ENCODE measurements at places on chromosomes 13 and 19.

DNA sequence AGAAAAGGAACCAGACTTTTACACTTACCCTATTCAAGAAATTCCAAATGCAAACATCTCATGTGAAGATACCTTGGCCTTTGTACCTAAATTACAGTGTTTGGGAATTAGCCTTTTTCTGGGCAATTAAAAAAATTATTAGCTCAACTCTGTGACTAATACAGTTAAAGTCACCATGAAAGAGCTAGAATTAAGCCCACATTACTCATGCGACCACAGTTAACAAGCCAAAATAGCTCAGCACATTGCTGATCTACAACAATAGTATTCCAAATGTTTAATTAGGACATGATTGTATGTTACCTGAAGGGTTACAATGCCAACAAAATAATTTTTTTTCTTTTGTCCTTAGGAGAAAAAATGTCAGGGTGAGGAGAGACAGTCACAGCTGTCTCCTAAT, 263.6 kb upstream of the GPC6 start:
- no peak for DNase-seq

DNA sequence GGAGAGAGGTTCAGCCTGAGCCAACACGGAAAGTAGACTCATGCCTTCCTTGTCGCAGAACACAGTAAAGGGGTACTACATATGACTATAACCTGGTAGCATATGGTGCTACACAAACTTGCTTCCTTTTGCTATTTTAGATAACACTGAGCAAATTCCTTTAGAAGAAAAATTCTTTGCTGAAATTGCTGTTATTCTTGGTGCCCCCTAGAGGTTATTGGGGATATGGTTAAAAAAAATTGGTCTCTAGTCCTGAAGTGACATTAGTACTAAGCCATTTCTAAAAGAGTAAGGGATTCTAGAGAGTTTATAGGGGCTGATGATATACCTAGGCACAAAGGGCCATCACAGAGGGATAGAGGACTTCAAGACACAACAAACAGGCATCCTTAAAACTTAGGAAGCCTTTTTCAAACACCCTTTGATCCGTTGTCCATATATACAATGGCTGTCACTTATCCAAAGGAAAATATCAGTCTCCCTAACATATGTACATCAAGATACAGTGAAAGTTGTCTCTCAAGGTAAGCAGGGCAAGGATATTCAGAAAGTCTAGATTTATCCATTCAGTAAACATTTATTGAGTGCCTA, 13.9 kb upstream of the HS6ST3 start:
- DNase-seq = no peak

DNA sequence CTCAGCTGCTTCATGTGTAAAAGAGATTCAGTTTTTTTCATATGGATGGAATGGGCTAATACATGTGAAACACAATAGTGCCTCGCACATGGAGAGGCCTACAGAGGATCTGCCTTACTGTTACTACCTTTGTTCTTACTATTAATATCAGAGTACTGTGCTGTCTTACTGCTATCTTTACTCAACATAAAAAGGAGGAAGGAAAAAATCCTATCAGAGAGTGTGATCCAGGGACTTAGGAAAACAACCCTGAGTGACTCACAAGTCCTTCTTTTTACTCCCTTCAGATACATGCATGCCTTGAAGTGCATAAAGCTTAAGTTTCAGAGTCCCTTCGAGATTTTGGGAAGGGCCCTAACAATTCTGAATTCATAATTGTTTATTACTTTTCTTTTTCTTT, 136.8 kb downstream of the TBC1D4 start:
- DNase-seq = no peak

DNA sequence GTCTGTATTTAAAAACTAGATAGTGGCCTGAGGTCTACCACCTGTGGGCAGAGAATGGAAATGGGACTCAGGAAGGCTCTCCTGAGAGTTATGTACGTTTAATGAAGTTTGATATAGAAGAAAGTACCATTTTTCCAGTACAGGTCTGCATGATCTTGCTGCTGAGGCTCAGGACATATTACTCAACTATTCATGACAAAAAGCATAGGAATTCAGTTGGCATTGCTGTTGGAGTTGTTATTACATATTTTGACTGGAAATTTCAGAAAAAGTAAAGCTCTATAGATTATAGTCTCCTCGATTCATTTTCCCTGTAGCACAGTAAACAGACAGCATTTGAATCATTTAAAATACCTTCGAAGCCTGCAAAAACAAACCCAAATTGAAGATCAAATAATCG, 469.8 kb downstream of the DCT start:
- DNase-seq = no peak

GRCh38 chr13:100266026-100266425, 177.1 kb downstream of the PCCA start:
- DNase-seq = no peak

- DNase-seq = peak; percentile 91
Measured at GRCh38 chr19:46299004-46299509, 2.2 kb downstream of the HIF3A start.

DNA sequence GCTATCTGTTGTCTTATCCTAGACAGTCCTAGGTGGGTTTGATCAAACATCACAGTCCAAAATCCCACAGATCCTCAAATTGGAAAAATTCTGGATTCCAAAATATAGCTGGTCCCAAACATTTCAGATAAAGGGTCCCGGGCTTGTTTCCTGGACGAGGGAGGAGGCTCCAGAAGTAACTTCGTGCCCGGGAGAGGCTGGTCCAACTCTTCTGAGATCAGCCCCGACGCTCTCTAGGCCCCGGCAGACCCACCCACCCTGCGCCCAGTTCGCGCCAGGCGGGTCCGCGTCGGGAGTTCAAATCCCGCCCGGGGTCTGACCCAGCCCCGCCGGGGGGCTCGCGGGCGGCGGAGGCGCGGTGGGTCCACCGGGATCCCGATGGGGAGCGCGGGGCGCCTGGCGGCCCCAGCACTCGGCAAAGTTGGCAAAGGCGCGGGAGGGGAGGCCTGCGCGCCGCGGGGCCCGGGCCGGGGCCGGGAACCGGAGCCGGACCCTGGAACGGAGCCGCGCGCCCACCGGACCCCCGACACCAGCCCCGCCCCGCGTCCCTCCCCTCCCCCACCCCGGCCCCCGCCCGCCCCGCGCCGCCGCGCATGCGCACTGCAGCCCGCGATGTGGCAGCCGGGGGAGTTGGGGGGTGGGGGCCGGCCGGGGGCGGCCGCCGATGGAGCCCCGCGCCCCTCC, 513 bp downstream of the MIER2 start:
- DNase-seq = no peak

DNA sequence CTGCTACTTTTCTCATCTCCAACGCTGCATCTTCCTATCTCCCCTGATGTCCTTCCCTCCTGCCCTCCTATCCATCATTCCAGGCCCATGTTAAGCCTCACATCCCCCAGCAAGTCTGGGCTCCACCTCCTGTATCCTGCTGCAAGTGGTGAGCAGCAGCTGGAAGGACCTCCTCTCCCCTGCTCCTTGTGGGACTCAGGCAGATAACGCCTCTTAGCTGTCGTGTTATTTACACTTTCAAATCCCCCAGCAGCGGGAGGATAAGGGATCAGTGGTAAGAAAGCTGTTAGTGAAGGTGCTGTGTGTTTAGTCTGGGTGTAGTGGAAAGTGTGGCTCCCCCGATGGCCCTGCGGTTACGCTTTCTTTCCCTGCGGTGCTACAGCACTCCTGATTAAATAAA, 211.9 kb downstream of the ZNF536 start:
- DNase-seq = no peak

- DNase-seq = no peak
Measured at GRCh38 chr13:22114630-22115311, 443.9 kb downstream of the FGF9 start.

GRCh38 chr13:109790942-109791605, 4.7 kb upstream of the IRS2 start:
- peak; percentile 82 for DNase-seq

DNA sequence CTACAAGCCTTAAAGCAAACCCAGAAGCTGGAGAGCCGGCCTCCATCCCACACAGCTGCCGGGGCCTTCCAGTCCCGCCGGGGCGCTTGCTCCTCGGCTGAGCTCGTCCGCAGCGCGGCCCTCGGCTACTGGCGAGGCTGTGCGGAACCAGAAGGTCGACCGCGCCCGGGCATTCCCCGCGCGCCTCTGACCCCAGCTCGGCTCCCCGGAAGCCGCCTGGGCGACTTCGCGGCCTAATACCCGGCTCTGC, 863 bp downstream of the ANKRD10 start:
- DNase-seq = peak; percentile 44

GRCh38 chr19:6891761-6892385, 4.5 kb downstream of the ADGRE1 start:
- no peak for DNase-seq

GRCh38 chr19:49812452-49812996, 568 bp downstream of the FUZ start:
- no peak for DNase-seq

DNA sequence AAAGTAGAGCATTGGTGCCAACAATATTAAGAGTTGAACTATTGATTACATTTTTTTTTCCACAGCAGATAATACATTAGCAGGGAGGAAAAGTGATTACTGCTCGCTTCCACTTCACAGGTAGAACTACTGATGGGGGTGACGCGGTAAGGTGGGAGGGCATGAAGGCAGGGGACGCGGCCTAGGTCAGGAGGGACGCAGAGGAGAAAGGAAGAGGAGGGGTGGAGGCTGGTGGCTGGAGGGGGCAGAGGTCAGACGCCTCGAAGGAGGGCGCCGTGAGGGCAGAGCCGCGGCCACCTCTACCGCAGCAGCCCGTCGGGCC, 287 bp upstream of the B3GLCT start:
- no peak for DNase-seq

- DNase-seq = peak; percentile 75
Measured at GRCh38 chr19:584240-585001, 5.3 kb upstream of the HCN2 start.

DNA sequence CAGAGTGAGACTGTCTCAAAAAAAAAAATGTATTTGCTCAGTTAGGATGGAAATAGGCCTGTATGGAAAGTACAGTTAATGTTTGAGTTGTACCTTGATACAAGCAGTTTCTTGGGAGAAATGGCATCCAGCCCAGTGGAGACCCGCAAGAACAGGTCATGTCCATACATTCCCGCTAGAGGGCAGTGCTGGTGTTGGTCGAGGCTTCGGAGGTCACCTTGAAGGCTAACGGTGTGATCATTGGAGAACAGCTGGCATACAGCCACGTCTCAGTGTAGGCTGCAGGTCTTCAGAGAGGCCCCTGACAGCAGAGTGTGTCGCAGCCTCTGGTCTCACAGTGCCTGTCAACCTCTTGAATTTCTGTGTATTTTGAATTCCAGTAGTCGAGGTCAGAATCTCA, 7.5 kb downstream of the ZNF610 start:
- DNase-seq = peak; percentile 21

- DNase-seq = no peak
Measured at GRCh38 chr19:1970806-1971502, 30.0 kb downstream of the CSNK1G2 start.

- DNase-seq = no peak
Measured at GRCh38 chr13:76884186-76884906, 1.9 kb downstream of the KCTD12 start.

DNA sequence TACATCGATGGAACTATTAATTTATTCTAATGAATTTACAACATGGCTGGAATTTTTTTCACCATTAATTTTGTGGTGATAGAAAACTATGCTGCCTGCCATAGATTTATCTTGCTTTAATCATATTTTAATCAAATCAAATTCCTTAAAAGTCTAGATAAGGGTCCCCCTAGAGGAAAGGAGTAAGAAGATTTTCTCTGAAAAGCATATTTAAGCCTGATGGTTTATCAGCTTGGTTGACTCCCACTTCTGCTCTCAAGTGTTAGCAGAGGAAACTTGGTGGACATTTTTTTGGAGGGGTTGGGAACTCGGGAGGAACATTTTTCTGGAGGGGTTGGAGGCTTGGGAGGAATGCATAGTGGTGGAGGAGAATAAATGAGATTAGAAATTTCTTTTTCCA, 253.3 kb downstream of the KCNRG start:
- DNase-seq = no peak

GRCh38 chr19:28878862-28879566, 333.9 kb downstream of the UQCRFS1 start:
- peak; percentile 53 for DNase-seq

- no peak for DNase-seq
Measured at GRCh38 chr19:29484876-29485275, 40.9 kb upstream of the VSTM2B start.

DNA sequence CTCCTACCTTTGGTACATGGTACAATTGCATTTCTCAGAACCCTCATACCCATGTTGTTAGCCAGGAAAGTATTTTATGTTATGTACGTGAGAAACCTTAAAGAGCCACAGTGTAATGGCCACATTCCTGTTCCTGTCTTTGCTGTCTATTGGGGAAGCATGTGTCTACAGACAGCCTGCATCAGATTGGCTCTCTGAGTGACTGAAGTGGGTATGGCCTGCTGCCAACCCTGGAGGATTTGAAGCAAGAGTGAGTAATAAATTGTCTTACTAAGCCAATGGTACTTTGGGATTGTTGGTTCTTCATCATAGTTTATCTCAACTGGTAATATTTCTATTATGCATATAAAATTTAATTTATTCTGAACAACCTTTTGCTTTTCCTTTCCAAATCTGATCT, 574.1 kb downstream of the LMO7 start:
- no peak for DNase-seq

DNA sequence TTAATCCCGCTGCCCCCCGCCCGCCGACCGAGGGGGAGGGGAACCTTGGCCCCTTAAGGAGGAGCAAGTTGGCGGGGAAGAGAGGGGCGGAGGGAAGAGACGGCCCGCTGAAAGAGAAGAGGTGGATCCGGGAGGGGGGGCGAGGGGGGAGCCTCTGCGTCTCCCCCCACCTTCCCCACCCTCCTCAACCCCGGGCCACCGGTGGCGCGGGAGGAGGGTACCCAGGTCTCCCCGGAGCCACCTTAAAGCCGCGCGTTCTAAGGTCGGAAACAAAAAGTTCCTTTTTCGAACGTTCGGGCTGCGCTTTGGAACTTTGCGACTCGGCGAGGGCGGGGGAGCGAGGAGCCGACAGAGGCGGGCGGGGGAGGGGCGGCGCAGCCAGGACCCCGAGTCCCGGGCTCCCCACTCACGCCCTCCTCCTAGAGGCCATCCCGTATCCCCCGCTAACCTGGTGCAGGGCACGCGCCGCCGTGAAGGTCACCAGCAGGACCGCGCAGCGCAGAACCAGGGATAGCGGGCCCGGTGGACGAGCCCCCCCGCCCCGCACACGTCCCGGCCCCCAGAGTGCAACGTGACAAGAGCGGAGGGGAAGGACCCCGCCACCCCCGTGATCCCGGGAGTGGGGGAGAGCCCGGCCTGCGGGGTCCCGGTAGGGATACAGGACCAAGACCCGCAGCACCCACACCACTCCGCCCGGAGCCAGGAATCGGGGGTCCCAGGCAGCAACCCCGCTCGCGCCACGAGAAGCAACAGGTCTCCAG, 659 bp downstream of the ERF start:
- DNase-seq = peak; percentile 50
